ENCODE measurements at places on chromosomes 6 and 20.

GRCh38 chr20:64140956-64141355, 23.3 kb upstream of the MYT1 start:
- no peak for DNase-seq

DNA sequence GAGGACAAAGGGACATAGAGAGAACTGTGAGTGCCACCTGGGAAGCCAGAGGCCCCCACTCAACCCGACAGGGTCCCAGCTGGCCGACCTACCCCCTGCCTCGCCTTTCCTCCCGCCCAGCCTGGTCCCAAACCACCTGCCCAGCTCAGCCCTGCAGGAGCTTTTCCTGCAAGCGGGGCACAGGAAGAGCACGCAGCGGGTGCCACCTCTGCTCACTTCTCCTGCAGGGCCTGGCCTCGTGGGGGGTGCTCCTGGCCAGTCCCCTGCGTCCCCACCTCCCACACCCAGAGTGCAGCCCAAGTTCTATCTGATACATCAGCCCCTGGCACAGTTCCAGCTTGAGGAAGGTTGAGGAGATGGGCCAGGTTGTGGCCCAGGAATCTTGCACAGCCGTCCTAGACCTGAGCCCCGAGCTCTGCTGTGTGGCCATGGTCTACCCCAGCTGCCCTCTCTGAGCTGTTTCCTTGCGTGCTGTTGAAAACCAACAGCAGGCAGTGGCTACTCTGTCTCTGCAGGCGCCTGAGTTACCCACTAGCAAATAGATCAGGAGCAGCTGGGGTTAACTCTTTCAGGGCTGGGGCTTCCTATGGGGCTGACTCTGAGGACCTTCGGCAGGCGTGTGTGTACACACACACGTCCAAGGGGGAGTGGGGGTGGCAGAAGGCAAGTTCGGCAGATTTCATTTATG, 1.7 kb downstream of the NECAB3 start:
- no peak for DNase-seq

GRCh38 chr20:21505810-21506530, 7.9 kb downstream of the NKX2-2 start:
- peak; percentile 66 for DNase-seq

GRCh38 chr6:155861821-155862220, 406.2 kb upstream of the NOX3 start:
- DNase-seq, result no peak

Measured in AG08395 (cell line).